Suppressor macrophage (primary cell): ENCODE measurements at places on chromosomes 1 and 21.

DNA sequence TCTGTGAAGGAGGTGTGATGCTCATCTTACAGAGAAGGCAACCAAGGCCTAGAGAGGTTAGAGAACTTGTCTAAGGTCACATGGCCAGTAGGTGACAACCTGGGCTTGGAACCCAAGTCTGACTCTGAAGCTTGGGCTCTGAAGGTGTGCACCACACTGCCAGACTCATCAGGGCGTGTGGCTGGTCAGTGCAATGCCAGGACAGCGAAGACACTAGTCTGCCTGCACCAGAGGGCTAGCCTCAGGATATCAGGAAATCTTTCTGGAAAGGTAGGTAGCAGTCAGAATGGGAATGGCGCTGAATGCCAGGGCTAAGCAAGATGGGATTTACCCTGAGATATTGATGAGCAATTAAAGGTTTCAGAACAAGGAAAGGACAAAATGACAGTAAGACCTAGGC, 34.9 kb downstream of the ELK4 start:
- no peak for DNase-seq

DNA sequence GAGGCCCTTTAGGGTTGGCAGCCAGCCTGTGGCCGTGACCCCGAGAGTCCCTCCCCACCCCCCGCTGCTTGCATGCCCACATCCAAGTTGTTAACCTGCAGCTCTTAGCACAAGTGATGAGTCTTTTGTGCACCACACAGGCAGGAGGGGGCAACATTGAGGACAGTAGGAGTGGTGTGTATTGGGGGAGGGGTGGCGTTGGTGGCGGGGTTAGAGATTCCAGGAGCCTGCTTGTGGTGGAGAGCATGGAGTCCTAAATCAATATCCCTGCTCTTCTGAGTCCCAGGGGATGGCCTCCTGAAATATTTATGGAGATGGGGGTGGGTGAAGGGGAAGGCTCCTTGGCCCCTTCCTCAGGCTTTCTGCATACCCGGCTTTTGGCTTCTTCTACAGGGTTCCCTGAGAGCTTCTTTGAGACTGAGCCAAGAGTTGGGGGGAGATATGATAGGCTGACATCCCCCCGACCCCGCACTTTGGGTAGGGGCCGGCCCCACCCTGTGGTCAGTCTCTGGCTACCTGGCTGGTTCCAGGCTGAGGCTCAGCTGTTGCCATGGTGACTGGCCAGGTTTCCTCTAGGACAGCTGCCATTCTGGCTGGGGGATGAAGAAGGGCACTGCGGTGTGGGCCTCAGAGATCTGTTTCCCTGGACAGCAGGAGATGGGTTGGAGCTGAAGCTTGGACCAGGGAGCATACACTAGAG, 5.0 kb downstream of the CHRNB2 start:
- no peak for DNase-seq

DNA sequence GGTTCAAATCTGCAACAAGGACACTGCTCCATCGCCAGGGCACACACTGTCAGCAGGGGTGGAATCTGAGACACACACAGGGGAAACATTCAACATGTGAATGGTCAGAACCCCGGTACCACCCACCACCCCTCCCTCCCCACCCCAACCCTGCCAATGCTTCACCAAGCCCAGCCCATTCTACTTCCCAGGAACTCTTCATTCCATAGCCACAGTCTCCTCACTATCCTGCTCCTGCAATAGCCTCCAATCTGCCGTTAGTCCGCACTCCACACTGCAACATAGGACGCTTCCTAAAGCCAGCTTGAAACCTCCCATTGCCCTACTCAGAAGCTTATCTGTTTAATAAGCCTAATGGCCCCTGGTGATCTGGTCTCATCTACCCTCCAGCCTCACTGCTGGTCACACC, 7.5 kb upstream of the RAB3B start:
- DNase-seq, result no peak

GRCh38 chr1:41238311-41238988, 3.7 kb downstream of the SCMH1 start:
- DNase-seq, result no peak

DNA sequence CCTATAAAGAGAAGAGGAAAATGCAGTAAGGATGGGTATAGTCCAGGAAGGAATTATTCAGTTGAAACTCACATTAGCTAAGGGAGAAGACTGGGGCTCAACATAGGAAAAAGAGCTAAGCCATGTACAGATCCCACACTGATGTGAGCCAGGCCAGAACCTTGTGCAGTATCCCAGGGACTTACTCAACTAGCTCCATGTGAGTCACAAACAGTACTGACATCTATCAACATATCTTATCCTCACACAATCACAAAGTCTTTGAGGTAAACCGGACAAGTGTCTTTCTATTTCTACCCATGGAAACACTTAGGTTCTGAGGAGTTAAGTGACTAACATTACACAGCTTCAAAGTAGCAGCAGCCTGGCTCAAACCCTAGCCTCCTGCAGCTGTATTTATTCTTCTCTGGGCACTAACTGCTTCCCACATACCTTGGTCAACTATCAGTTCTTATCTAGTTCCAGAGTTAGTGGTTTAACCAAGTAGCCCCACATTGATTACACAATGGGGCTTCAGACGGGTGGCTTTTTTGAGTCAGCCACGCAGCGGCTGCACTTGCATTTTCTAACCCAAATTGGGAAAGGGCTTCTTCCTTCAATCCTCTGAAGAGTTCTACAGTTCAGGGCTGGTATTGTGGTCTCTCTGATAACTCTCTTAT, 9.5 kb downstream of the CD5L start:
- DNase-seq, result peak; percentile 22

GRCh38 chr21:41632748-41633475, 125.0 kb upstream of the TMPRSS2 start:
- no peak for DNase-seq

- DNase-seq, result no peak
Observed at GRCh38 chr1:229853751-229854150, 213.3 kb upstream of the GALNT2 start.

GRCh38 chr1:54838565-54839180, 37.5 kb upstream of the TTC22 start:
- no peak for DNase-seq

DNA sequence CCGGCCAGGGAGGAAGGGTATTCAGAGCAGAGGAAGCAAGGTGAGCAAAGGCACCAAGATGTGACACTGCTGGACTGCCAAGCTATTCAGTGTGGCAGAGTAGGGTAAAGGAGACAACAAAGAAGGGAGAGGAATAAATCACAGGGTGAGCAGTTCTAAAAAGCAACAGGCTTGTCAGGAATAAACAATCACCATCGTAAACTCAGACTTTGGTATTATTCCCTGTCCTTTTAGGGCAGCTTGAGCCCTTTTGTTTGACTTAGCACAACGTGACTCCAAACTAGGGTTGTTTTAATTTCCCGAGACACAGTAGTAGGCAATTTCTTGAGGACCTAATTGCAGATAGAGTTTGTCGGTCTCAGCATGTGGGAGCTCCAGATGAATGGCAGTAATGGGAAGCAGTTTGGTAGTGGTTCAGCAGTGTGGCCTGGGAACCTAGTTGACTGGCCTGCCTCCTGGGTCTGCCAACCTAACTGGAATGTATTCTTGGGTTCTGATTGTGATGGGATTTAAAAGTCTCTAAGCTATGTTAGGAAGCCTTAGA, 4.3 kb downstream of the CR1L start:
- no peak for DNase-seq

DNA sequence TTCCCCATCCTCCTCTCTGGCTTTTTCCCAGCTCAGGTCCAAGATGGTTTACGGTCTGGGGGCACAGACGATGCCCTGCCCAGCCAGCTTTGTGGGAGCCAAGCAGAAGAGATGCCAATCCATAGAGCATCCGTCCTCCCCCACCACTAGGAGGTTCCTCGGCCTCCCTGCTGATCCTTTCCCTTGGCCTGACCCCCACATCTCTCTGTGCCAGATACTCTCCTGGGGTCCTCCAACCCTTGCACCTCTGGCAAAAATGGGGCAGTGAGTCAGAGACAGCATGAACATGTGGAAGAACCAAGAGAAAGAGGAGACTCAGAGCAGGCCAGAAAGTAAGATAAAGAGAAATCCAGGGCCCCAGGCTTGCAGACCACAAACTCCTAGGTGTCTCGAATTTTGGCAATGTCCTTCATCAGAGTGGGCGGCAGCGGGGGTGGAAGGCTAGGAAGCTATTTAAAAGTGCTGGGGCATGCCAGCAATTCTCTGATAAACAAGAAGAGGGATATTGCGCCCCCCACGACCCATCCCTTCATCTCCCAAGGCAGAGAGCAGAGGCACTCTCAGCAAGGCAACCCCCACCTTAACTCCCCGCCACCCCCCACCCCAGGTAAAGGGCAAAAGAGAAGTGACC, 11.4 kb downstream of the BLACAT1 start:
- DNase-seq, result no peak

GRCh38 chr1:41371630-41372599, 10.7 kb downstream of the FOXO6 start:
- peak; percentile 74 for DNase-seq

GRCh38 chr1:27503033-27503432, 13.1 kb upstream of the WASF2 start:
- no peak for DNase-seq

- DNase-seq, result peak; percentile 77
Observed at GRCh38 chr1:234862944-234863515, 253.1 kb upstream of the IRF2BP2 start.

- peak; percentile 41 for DNase-seq
Observed at GRCh38 chr1:41240781-41241353, 1.2 kb downstream of the SCMH1 start.

DNA sequence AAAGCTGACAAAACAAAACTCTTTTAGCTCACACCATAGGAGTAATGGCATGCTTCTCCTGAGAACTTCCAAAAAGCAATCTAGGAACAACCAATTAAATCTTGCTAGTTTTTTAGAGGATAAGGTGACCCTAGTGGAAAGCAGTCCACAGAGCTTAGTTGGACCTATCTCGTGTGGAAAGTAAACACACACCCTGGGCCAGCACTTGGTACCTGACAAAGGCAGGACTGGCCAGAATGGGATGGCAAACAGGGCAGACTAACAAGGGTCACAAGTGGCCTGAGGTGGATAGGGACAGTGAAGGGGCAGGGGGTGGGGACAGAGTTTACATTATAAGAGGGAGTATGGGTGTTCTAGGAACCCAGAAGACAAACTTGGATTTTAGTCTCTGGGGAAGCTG, 22.0 kb downstream of the FMO4 start:
- no peak for DNase-seq

DNA sequence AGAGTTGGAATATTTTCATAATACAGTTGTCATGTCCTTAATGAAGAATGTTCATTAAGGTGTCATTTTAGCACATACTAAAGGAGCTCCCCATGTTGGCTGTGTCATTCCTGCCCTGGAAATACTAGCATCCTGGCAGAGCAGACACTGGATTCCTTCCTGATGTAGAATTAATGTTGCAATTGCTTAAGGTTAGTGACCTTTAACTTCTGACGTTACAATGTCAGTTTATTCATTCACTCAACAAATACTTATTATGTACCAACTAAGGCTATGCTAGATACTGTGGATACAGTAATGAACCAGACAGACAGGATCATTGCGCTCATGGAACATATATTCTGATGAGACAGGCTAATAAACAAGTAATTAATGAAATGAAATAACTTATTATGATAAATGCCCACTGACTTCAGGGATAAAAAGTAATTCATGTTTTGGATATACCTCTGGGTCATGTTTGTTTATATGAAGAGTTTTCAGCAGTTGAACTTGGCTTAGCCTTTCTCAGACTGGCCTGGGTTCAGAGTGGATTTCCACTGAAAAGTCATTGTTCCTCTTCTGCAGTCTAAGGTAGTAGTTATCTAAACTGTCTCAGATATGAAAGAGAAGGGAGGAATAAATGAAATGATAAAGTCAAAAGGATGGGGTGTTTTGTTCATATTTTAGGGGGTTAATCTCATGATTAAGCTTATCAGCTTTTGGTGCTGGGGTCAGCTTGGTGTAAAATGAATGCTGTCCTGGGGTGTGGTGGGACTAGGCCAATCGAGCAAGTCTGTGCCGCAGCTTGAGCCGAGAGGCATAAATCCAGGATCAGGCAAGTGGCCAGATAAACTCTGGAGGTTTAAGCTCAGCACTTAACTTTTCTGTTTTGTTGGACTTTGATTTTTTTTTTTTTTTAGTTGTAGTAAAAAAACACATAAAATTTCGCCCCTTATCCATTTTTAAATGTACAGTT, 43.3 kb upstream of the KCNQ4 start:
- DNase-seq, result no peak

GRCh38 chr1:156359973-156360372, 9.0 kb upstream of the RHBG start:
- no peak for DNase-seq

DNA sequence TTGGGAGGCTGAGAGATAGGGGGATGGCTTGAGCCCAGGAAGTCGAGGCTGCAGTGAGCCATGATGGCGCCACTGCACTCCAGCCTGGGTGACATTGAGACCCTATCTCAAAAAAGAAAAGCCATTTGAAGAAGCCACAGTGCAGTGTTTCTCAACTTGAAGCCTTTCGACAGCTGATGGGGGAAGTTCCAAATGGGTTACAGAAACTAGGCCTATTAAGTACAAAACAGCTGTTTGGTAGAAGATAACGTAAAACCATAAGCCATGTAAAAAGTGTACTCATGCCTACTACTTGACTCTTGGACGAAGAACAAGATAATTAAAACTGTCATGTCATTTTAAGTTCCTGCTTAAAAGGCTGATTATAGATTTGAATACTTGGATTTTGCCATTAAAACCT, 16.6 kb downstream of the COPA start:
- DNase-seq, result no peak

- DNase-seq, result no peak
Observed at GRCh38 chr1:68544651-68545050, 47.8 kb upstream of the DEPDC1 start.
